ENCODE measurements at places on chromosomes 6 and 20.

DNA sequence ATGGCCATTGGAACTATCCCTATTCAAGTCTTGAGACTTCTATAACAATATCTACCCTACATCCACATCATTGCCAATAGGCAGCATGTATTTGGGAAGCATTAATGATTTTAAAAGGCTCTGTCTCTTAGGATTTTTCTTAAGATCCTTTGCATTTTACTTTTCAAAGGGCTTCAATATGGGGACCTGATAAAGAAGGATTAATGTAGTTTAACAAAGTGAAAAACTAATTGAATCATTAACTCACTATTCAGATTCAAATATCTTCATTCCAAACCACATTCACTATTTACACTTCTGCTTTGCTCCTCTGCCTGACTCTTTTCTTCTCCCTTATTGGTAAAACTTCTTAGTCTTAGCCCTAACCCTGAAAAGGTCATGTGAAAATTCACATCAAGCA is 333.0 kb downstream of the EPHA7 start:
- no peak for DNase-seq

- peak; percentile 38 for DNase-seq
Measured at GRCh38 chr6:164926686-164927085, 382.7 kb downstream of the C6orf118 start.

DNA sequence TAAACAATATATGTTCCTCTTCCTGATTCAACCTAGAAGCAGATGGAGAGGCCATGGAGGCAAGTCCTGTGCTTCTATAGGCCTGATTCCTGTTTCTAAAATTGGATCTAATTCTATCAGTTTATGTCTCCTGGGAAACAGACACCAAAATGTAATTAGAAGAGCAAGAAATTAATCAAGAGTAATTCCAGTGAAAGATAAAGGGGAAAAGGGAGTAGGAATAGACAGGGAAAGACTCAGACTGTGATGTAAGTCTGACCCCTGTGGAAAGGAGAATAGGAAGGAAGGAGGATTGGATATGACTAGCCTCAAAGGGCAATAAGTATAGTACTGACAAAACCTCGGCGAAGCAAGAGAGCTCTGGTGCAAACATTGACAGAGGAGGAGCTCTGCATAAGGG is 33.9 kb upstream of the FBXO30 start:
- no peak for DNase-seq

GRCh38 chr20:48292806-48293205 is 507.5 kb upstream of the SULF2 start:
- DNase-seq, result no peak

DNA sequence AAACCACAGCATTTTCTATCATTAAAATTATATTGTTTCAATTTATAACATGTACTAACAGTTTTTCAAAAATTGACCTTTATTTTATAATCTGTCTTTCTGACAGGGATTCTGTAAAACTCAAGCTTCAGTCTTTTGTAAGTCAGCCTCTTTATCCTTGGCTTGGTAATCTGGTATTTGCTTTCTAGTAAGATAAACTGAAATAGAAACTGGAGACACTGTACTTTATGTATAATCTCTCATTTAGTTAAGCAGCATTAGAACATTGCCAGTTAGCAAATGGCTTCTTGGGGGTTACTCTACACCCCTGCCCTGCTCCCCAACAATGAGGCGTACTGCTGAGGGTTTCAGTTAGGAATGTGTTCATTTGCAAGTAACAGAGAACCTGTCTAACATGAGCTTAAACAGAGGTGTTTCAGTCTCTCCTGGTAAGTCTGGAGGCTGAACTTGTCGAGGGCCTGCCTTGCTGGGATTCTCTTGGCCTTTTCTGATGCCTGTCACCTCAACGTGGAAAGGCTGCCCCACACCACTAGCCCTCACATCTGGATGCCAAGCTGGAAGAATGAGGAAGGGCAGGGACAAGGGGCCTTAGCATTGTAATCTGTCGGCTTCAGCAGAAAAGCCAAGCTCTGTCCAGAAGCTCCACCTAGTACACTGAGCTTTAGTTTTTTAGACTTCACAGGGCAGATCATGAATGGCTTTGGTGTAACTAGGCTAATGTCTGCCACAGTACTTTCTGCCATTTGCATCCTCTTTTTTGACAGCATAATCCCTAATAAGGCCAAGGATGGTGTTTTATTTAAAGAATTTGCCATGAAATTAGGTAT is 34.8 kb downstream of the SH3BGRL2 start:
- DNase-seq, result no peak

DNA sequence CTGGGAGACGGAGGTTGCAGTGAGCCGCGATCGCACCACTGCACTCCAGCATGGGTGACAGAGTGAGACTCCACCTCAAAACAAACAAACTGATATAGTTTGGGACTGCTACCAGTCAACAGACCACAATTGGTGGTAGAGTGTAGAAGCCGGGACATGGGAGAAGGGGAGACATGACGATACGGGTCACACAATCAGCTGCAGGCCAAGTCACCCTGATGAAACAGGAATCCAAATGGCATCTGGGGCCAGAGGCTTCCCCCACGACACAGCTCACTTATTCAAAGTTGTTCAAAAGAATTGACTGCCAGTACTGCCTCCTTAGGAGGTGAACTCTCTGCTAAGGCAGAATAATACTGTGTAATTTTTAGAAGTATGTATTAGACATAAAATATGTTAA is 27.5 kb downstream of the AMD1 start:
- DNase-seq, result no peak

- DNase-seq, result no peak
Measured at GRCh38 chr20:46772901-46773300, 63.5 kb downstream of the SLC2A10 start.

DNA sequence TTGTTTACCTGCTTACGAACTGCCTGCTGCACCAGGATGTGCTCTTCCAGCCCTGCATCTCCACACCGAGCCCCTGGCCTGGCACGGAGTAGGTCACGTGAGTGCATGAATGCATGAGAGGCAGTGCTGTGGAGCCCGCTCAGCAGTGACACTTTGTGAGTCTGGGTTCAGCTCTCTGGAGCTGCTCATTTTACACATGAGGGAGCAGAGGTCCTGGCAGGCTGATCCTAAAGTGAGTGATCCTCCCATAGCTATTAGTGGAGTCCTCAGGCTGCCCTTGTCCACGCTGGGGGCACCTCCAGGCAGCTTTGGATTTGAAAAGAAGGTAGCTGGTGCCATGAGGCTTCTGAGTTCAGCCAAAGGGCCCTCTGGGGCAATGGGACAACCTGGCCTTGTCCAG is 64.2 kb downstream of the EDN3 start:
- peak; percentile 57 for DNase-seq

DNA sequence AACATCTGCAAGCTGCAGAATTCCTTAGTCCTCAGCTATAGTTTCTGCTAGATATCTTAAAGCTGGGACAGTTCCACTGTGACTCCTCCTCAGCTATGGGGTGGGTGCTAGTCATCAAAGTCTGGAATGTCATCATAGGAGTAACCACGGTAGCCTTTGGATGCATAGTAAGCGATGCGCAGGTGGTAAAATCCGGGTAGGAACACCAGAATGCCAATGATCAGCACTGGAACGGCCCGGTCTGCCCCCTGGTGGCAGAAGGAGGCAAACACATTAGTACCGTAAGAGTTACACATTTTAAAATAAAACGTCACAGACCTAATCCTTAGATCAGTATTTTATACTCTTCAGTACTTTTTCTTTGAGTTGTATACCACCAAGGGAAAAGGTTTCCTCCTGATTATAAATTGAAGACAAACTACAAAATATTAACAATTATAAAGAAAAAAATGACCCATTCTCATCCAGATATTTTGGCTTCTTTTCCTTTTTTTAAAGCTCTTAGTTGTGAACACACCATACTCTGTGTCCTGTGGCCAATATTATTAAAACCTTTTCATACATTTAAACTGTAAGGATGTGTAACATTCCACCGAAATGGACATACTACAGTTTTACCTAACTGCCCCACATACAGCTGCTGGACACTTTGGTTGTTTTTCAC is 18.9 kb downstream of the PCNA start:
- peak; percentile 79 for DNase-seq

DNA sequence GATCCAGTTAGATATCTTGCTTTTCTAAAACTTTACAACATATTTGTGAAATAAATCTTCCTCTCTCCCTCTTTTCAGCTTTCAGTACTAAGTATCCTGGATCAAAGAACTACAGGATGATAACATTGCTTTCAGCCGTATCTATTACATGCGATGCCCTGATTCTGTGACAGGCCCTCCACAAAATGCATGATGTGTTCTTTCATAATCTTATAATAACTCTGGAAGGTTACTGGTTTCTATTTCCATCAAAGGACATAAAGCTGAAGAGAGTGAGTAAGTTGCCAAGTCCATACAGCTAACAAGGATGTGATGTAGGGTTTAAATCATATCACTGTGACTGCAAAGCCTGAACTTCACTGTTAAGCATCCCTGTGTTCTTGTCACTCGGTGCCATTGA is 62.9 kb upstream of the ADGRG6 start:
- DNase-seq, result no peak

GRCh38 chr6:50846852-50847155 is 28.1 kb downstream of the TFAP2B start:
- DNase-seq, result peak; percentile 70

DNA sequence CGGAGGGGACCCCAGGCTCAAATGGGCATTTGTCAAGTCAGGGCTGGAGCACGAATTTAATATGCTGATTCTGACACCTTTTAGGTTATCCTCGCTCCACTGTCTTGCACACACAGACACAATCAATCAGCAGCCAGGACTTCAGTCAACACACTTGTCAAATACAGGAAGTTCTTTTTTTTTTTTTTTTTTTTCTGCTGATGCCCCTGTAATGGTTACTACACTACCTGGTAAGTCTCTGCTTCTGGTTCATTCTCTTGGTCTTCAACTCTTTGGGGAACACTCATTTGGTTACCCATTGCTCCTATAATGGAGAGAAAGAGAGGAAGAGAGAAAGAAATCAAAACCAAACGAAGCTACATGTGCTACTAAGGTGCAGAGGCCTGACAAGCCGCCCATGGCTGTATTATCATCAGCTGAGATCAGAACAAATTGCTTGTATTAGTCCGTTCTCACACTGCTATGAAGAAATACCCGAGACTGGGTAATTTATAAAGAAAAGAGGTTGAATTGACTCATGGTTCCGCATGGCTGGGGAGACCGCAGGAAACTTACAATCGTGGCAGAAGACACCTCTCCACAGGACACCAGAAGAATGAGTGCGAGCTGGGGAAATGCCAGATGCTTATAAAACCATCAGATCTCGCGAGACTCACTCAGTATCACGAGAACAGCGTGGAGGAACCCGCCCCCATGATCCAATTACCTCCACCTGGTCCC is 11.8 kb downstream of the BCAS1 start:
- no peak for DNase-seq

DNA sequence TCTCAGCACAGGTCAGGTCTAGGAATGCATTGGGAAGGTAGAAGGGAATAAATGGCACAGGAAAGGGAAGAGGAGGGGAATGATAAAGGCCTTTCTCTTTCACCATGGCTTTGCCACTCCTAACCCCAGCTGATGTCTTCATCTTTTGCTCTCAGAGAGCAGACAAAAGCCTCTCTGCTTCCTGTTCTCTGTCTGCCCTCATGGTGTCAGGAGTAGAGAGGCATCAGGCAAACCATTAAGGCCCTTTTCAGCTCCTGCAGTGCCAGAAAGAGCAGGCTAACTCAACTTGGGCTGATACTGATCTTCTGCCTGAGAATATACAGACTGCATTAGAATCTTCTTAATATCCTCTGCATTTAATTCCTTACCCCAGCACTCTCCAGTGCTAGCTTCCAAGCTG is 48.0 kb upstream of the STXBP5 start:
- no peak for DNase-seq

- DNase-seq, result no peak
Measured at GRCh38 chr6:166687070-166687878, 60.2 kb upstream of the RPS6KA2 start.

DNA sequence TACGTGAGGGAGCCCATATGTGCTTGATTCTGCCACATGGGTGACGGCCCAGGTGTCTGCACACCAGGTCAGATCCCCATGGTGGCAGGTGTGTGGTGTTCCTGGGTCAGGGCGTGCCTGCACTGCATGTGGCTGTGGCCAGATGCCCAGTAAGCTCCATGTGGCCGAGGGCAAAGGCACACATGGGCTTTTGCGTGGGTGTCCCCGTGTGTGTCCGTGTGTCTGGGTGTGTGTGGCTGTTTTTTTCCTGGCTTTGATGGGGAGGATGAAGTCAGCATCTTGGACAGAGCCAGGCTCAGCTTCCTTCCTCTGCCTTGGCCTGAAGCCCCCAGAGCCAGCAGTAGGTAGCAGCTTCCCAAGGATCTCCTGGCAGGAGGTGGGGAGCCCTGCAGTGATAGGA is 1.5 kb upstream of the TNXB start:
- no peak for DNase-seq

DNA sequence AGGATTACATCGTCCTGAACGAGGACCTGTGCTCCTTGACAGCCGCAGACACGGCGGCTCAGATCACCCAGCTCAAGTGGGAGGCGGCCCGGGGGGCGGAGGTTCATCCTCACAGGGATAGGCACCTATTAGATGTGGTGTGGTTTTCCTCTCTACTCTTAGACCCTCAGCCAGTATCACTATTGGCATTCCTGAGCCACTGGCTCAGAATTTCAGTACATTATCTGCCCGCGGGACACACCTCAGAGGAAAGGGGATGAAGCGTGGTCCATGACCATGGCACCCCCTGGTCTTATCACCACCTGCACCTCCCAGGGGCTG is 34.6 kb upstream of the HLA-G start:
- no peak for DNase-seq

- DNase-seq, result peak; percentile 13
Measured at GRCh38 chr20:4925842-4926530, 75.3 kb downstream of the SLC23A2 start.

DNA sequence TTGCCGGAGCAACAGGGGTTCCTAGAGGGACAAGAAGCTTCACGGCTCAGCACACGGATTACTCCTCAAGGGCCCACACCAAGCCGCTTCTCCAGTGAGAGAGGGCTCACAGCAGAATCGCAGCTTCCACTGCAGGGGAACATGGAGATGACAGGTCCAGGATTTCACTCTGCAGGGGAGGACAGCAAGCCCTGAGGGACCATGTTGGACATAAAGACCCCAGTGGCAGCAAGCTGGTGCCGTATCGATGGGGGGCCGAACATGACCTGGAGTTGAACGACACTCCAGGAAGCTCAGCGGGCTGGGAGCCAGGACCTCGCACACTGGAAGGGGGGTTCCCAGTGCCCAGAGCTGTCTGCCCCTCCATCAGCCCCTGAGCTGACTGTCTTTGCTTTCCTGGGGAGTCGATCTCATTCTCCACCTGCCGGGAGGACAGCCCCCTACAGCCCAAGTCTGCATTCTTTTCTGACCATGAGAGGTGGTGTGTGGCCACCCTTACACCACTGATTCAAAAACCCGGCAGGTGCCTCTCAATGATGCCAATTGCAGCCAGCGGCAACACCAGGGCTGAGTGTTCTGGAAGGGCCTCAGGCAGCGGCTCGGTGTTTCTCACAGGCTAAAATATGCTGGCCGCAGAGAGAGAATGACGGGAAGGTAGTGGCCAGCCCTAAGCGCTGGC is 194.5 kb upstream of the CDH4 start:
- peak; percentile 54 for DNase-seq

DNA sequence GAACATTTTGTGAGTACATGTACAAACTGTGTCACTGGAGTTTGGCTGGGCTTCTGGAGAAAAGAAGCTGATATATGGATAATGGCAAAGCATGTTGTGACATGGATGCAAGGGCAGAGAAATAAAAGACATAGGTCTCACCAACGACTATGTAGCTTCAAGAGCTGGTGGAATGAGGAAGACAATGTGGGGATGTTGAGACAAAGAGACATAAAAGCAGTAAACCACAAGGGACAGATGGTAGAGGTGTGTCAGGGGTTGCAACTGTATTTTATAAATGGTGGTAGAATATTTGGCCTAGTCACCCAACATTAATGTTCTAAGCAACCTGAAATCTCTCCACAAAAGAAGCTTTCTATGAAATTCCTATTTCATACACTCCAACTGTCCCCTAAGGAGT is 199.0 kb downstream of the KCNQ5 start:
- DNase-seq, result no peak

All from eye (tissue), 1 donor.